ENCODE measurements at places on chromosomes 4 and X. TPM values are rescaled to one million over a fixed set of nuclear protein-coding genes. Genes with fewer than 3 reads are reported as not detected.
A peak's percentile ranks its signal among the peaks of the same experiment; 100 is the strongest.

DNA sequence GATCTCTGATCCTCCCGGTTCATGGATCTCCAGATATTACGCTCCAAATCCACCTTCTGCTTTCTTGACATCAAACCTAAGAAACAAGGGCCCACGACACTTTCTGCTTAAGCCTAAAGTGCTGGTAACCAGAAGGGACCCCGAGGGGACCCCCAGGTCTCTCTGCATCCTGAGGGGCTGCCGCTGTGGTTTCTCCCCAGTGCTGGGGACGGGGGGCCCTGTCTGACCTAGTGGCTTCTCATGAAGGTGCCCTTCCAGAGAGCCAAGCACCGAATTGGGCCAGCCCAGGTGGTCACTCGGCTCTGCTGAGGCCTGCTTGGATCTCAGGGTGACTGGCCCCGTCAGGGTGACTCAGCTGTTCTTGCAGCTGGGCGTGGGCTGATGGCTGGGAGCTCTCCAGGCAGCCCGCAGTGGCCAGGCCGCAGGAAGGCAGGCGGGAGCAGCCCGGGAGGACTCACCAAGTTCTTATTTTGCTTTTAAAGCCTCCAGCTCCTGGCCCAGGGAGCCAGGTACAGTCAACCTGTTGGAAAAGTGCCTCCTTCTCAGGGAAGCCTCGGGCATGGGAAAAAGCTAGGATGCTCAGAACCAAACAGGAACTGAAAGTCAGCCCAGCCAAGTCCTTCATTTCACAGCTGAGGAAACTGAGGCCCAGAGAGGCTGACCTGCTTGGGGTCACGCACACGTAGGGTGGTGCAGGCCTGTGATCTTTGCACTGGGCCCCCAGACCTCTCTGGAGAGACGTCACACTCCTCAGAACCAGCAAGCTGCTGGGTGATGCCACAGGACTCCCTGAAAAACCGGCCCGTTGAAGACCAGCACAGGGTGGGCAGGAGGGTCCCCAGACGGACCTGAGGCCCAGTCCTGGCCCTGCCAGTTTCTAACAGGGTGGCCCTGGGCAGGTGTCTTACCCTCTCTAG, 16.7 kb downstream of the BLOC1S4 start:
- no peak for DNase-seq

GRCh38 chr4:89497517-89498308, 190.1 kb upstream of the GPRIN3 start:
- no peak for DNase-seq

DNA sequence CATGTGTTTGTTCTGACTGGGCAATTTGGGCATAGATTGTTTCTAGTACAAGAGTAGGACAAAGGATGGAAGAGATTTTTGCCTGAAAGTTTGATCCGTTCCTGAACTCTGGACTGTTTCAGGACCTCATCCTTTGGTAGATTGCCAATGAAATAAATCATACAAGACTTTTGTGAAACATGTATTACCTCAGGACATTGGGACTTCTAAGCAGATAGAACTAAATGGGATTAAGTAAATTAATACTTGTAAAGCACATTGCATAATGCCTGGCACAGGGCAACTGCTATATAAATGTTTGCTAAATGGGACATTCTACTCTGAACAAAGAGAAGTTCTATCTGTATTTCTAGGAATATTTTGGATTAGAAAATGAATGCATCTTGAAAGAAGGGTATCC, 164.8 kb upstream of the RPS6KA3 start:
- DNase-seq, result no peak

DNA sequence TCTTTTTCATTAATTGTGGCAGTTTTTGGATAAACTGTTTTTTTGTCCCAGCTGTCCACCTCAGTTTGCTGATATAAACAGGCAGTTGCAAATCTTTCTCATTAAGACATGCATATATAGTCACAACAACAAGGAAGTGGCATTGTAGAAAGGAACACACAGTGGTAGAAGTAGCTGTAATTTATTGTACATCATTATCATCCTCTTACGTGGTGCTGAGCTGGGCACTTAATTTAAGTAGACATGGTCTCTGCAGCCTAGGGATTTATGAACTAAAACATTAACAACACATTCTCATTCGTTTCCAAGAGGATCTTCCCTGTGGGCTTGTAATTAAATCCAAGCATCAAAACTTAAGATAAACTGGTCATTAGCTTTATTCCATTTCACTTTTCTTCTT, 500.2 kb downstream of the INPP4B start:
- no peak for DNase-seq

DNA sequence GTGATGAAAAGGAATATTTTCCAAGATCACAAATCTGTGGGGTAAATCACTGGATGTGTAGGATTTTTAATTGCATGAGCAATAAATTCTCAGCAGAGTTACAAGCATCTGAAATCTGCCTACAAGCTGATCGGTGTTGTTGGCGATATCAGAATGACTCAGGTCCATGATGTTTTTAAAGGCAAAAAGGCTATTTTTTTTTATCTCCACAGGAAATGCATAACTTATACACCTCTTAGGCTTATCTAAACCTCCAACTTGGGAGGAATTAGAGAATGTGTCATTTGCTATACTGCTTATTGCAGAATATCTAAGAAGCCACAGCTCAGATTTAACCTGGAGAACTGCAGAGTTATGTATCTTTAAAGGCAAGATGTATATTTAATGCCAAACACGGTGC, 61.6 kb downstream of the KIT start:
- no peak for DNase-seq

- no peak for DNase-seq
These were observed 27.4 kb downstream of the CENPU start for GRCh38 chr4:184706453-184706852.

- no peak for DNase-seq
These were observed 205.4 kb downstream of the DCLK2 start for GRCh38 chr4:150283689-150284088.

DNA sequence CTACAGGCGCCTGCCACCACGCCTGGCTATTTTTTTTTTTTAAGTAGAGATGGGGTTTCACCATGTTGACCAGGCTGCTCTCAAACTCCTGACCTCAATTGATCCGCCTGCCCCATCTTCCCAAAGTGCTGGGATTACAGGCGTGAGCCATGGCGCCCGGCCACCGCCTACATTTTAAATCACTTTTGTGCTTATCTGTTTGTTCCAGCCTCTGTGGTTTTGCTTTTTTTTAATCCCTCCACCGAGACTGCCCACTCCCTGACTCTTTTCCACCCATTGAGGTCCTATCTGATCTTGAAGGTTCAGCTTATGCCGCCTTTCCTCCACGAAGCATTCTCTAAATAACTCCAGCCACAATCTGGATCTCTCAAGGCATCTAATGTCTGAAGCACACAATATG, 73.5 kb downstream of the CHRDL1 start:
- no peak for DNase-seq

GRCh38 chr4:107586371-107586770, 133.7 kb downstream of the PAPSS1 start:
- DNase-seq, result no peak

DNA sequence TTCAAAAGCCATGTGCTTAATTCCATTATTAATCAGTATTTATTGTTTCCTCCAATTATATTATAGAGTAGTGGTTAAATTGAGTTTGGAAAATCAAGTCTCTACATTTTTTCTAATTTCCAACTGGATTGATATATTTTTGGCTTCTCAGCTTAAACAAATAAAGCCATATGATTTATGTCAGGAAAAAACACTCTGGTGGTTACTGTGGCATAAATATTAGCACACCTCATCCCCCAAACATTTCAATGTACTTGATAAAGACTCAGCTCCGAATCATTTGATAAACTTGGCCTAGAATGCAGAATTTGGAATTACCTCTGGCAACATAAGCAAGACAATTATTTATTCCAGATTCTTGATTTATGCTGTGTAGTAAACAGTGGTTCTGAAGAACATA, 2313.8 kb downstream of the ARAP2 start:
- no peak for DNase-seq

DNA sequence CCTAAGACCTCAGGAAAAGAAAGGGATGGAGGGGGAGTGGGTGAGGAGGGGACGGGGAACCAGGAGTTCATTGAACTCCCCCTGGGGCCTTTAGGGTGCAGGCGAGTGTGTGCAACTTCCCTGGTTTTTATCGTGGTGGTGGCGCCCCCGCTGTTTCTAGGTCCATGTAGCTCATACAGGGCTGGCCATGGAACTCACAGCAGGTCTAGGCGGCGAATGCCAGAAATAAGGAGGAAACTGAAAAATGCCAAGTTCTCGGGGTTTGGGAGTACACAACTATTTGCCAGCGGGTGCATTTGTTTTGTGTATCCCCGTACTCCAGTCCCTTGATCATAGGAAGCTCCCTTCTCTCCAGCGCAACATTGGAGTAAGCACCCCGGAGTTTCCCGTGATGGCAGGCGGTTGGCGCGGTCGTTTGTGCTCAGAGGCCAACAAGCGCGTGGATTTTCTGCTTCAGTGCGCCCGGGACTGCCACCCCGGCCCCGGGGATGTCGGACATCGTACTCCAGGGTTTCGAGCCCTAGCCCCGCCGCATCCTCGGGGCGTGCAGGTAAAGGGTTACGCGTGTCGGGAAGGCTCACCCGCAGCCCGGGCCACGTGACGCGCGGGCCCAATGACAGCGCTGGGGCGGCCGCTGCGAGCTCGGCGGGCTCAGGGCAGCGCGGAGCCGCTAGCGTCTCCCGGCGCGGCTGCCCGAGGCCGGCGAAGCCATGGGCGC, 208.9 kb downstream of the NWD2 start:
- peak; percentile 3 for DNase-seq

GRCh38 chr4:98568941-98569663, 89.3 kb downstream of the TSPAN5 start:
- DNase-seq, result no peak

- no peak for DNase-seq
These were observed 28.4 kb upstream of the SLITRK4 start for GRCh38 chrX:143664302-143664701.

- no peak for DNase-seq
These were observed 27.9 kb upstream of the PRPS1 start for GRCh38 chrX:107600366-107600765.

- no peak for DNase-seq
These were observed 57.1 kb upstream of the PRDM8 start for GRCh38 chr4:80140194-80140593.

DNA sequence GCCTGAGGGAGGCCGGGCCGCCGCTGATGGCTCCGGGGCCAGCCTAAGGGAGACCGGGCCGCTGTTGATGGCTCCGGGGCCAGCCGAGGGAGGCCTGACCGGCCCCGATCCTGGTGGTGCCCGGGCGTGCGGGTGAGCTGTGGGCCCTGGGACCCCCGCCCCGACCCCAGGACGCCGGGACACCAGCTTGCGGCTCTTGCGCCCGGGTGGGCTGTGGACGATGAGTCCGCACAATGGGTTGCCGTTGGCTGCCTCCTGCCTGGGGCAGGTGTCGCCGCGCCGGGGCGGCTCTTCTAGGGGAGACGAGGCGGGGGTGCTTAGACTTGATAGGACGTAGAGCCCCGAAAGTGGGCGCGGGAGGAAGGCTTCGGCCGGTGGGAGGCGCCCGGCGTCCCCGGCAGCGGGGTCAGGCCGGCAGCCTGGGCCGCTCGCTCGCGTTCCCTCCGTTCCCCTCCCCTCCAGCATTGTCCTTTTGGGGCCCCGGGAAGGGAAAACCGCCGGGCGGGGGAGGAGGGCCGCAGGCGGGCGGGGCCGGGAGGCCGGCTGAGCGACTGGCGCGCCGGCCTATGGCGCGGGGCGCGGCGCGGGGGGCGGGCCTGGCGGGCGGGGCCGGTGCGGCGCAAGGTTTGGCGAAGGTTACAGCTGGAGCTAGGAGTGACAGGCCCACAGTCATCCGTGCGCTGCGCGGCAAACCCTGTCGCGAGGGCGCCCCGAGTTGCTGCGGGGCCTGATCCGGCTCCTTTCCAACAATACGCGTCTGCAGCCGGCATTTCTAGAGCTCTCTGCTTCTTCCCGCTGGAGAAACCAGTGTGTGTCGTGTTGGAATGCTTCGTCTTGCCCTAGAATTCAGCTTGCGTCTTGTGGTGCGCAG, 819 bp downstream of the KIAA0232 start:
- DNase-seq, result peak; percentile 82

DNA sequence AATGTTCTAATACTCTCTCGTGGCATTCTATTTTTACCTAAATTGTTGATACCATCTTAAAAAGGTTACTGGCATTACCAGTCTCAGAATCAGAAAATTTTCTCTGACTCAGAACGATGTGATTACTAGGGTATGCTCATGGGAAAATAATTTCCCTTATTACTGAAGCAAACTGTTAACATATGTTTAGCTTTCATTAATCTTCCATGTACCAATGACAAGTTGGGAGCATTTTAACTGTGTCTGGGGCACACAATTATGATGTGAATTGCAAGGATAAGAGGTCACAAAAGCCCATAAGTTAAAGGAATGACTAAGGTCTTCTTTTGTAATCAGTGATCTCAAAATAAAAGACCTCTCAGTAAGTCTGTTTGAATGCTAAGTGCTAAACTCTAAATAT, 1254.6 kb downstream of the PCDH18 start:
- DNase-seq, result no peak

- DNase-seq, result no peak
These were observed 119.3 kb upstream of the AP1S2 start for GRCh38 chrX:15973946-15974345.

- no peak for DNase-seq
These were observed 125.3 kb upstream of the GABRG1 start for GRCh38 chr4:46249106-46249505.

GRCh38 chrX:57640674-57641016, 39.4 kb downstream of the NLRP2B start:
- no peak for DNase-seq

- DNase-seq, result no peak
These were observed 187.7 kb downstream of the ENOX2 start for GRCh38 chrX:130715299-130715698.

DNA sequence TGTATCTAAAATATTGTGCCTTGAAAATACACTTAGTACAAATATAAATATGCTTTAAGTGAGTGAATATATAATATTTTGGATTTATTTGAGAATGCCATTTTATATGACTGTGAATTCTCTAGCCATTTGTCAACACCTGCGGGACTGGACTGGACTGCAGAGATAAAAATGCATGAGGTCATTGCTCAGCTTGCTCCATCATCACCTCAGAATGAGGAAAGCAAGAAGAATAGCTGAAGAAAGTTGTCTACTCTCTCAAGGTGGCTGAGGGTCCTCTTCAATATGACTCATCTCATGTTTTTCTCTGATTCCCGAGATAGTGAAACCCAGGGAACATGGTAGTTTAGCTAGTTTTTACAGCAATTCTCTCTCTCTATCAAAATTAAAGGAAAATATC, 732.5 kb upstream of the AGA start:
- no peak for DNase-seq

- DNase-seq, result no peak
These were observed 12.5 kb downstream of the SEC24D start for GRCh38 chr4:118823471-118823870.

GRCh38 chrX:131828482-131828881, 194.6 kb upstream of the STK26 start:
- no peak for DNase-seq

GRCh38 chrX:30610026-30610425, 32.5 kb upstream of the TASL start:
- no peak for DNase-seq

The UFSP2 gene
- polyA plus RNA-seq, result 24.9 TPM

The RNF150 gene
- polyA plus RNA-seq, result not detected

The TBC1D9 gene
- 0.22 TPM for polyA plus RNA-seq

The STATH gene
- polyA plus RNA-seq, result not detected

The CCKAR gene
- not detected for polyA plus RNA-seq

The FATE1 gene
- not detected for polyA plus RNA-seq

The TLR2 gene
- 0.48 TPM for polyA plus RNA-seq

The LRRC66 gene
- polyA plus RNA-seq, result not detected

The SLIT2 gene
- not detected for polyA plus RNA-seq

The UGT2A1 gene
- not detected for polyA plus RNA-seq

The CLGN gene
- polyA plus RNA-seq, result not detected

The CHRDL1 gene
- not detected for polyA plus RNA-seq

The LRBA gene
- polyA plus RNA-seq, result 25.3 TPM

The POU3F4 gene
- not detected for polyA plus RNA-seq

The LGI2 gene
- not detected for polyA plus RNA-seq

The GLRA2 gene
- polyA plus RNA-seq, result not detected
